ENCODE measurements at places on chromosomes 6 and 20. TPM values are rescaled to one million over a fixed set of nuclear protein-coding genes. Genes with fewer than 3 reads are reported as not detected.

SLC26A8 gene
- total RNA-seq = not detected

NR2E1 gene
- not detected for total RNA-seq

DNA sequence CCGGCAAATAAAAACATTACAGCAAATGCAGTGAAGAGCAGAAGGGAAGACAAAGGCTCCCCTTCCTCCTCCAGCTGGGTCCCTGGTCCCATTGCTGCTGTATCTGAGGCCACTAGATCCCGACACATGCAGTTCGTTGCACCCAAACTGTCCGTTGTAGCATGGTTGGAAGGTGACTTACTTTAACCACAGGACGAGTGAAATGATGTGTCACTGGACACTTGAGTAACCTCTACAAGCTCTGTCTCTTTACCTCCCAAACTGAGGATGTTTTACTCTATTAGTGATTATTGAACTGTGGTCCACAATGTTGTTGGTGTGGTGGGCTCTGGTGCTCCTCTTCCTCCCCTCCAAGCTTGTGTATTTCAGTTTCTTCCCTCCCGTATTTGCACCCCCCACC, 46.2 kb upstream of the ARMH2 start:
- DNase-seq = no peak

MRPL14 gene
- total RNA-seq = 87.9 TPM

TCFL5 gene
- 4.9 TPM for total RNA-seq

- DNase-seq = no peak
Observed at GRCh38 chr6:25447570-25447929, 168.4 kb downstream of the CARMIL1 start.

SPATS1 gene
- not detected for total RNA-seq

SDC4 gene
- total RNA-seq = 94.0 TPM

DNA sequence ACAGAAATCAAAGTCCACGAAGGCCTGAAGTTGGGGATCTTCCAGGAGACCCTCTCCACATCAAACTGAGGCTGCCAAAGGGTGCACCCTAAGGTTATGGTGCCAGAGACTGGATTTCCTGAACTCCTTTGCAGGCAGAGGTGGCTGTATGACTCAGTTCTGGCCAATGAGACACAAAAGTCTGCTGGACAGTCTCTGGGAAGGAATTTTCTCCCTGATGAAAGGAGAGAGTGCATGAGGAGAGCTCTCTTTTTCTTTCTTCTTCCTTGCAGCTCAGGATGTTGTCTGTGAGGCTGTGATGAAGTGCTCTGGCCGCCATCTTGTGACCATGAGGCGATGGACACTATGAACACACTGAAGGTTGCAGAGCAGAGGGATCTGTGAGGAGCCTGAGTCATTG, 85.2 kb downstream of the MDGA1 start:
- DNase-seq = no peak

DNA sequence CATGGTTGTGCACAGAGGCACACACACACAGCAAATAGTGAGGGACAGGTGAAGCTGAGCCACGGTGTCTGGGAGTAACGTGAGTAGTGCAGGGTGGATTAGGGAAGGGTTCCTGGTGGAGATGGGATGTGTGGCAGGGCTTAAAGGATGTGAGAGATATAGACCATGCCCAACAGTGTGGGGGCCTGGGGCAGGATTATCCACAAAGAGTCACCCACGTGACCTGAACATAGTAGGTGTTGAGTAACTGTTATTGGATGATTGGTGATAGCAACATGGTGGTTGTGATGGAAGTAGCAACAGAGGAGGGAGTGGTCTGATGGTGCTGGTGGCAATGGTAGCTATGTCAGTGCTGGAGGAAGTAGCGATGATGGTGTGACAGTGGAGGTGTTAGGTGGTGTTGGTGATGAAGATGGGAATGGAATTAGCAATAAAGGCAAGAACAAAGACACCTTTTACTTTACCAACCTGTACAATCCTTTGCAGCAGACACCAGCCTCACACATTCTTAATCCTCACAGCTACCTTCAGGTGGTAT, 135.1 kb downstream of the MRPL14 start:
- DNase-seq = no peak

DNA sequence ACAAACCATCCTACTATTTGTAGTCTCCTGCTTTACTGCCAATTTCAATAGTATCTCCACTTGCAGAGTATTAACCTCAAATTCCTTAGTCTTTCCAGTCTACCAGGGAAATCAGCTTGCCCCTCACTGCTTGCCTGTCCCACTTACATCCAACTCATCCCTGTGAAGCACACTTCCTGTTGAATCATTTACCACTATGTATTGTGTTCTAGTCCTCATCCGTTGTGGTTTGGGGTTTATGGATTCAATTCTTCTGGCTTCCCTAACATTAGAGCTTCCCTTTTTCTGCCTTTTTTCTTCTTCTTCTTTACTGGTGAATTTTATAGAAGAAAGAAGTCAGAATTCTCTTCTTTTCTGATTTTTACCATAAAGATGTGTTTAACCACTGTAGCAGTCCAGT, 5.1 kb upstream of the TXLNB start:
- no peak for DNase-seq

- DNase-seq = no peak
Observed at GRCh38 chr20:41167481-41168253, 30.3 kb downstream of the PLCG1 start.

DNA sequence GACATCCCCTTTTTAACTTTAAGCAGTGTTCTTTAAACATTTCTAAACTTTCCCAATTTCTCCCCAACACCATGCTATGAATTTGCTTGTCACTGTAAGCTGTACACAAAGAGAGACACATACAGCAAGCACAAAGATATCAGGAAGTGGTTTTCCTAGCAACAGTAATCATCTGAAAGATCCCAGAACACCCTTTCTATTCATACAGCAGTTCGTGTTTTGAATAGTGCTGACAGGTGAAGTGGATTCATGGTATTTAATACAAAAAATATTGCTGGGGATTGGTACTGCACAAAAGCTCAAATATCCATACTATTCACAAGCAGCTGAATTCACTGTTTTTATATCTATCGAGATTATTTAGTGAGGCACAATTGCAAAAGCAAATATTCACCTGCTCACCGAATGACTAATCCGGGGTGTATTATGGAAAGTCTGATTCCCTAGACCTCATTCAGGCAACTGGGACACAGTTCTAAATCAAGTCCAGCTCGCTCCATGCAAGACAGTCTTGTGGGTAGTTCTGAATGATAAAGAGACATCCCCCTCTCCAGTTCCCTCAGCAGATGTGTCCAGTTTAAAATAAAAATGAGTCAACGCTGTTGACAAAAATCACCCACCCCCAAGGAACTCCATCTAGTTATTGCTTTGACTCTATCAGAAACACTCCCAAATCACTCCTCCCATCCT, 107.1 kb upstream of the TSHZ2 start:
- no peak for DNase-seq

FRK gene
- total RNA-seq = 0.03 TPM

DNA sequence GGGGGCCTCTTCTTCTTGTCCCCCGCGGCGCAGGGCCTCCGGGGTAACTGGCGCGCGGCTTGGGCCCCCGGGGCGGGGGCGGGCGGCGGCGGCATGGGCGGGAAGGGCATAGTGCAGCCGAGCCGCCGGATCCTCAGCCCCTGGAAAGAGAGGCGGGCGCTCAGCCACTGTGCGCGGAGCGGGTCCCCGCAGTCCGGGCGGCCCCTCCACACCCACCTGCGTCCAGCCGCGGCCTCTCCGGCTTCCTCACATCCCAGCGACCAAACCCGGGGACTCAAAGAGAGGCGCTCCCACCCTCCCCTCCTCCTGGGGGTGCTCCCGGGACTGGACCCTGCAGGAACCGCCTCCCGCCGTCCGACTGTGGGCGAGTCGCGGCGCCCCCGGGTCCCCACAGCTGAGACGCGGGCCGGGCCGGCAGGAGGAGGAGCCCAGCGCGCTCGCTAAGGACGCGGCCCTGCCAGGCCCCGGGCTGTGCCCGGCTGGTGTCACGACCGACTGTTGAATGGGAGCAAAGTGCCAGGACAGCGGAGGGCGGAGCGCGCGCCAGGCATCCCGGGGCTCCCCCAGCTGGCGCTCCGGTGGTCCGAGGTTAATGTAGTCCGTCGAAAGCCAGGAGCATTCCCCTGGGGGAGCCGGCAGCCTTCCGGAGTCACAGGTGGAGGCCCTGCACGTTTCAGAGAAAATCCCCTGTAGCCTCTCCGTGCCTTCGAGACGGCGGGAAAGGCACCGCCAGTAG, at the start of gene PRR18:
Gene PRR18, minus strand, starts transcription at position 360 of the 736 bp plus-strand sequence. Its CDS starts 250 bp downstream, at position 110.
- no peak for DNase-seq

GRCh38 chr6:341914-342831, 49.4 kb upstream of the IRF4 start:
- DNase-seq = no peak

DNA sequence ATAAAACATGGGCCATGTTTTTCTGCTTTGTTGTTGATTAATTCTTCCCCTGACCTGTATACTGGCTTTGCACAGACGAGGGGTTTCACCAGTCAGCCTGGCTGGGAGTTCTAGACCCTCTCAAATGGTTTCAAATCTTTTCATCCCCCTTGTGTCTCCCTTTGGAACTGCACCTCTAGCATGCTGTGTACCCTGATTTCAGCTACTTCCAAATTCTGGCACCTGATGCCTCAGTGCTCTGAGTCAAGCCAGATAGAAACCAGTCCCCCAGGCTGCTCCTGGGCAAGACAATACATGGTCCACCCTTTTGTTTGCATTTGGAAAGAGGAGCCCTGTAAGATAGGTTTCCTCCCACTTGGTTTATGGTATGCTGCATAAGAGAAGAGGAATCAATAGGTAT, 290.2 kb downstream of the BTBD3 start:
- DNase-seq = no peak

All from activated T-cell treated with anti-CD3 and anti-CD28 coated beads, Interleukin-2, amount 50 U/mL, for 4 hours (primary cell).